ENCODE measurements at places on chromosomes 2 and 18. TPM values are rescaled to one million over a fixed set of nuclear protein-coding genes. Genes with fewer than 3 reads are reported as not detected.

ITGAV gene
- 33.2 TPM for polyA plus RNA-seq

LDAH gene
- 13.1 TPM for polyA plus RNA-seq

MEP1B gene
- polyA plus RNA-seq, result not detected

SERPINB5 gene
- not detected for polyA plus RNA-seq

TMEM198 gene
- 2.5 TPM for polyA plus RNA-seq

C2orf92 gene
- 28.4 TPM for polyA plus RNA-seq

CRYGC gene
- not detected for polyA plus RNA-seq

TUBA4B gene
- 0.22 TPM for polyA plus RNA-seq

EEF1B2 gene
- polyA plus RNA-seq, result 1,065 TPM

CTAGE1 gene
- polyA plus RNA-seq, result not detected

G6PC2 gene
- not detected for polyA plus RNA-seq

NDUFB3 gene
- 85.7 TPM for polyA plus RNA-seq

ANKRD30B gene
- not detected for polyA plus RNA-seq

SCN2A gene
- 0.14 TPM for polyA plus RNA-seq

FAM161A gene
- 7.1 TPM for polyA plus RNA-seq

MRPS9 gene
- polyA plus RNA-seq, result 31.2 TPM

NTSR2 gene
- polyA plus RNA-seq, result not detected

MRO gene
- 0.73 TPM for polyA plus RNA-seq

FEV gene
- 0.12 TPM for polyA plus RNA-seq

DLGAP1 gene
- 2.0 TPM for polyA plus RNA-seq

COL5A2 gene
- 449 TPM for polyA plus RNA-seq

CEP192 gene
- polyA plus RNA-seq, result 35.3 TPM

BMP10 gene
- polyA plus RNA-seq, result not detected

C2orf80 gene
- polyA plus RNA-seq, result not detected
